Stimulated activated CD8-positive, alpha-beta memory T cell treated with anti-CD3 and anti-CD28 coated beads, Interleukin-2, amount 100 ng/mL, for 48 hours (primary cell): ENCODE measurements at places on chromosomes 3 and 15.

GRCh38 chr3:59499000-59499399 lies 449.2 kb upstream of the CFAP20DC start:
- DNase-seq, result no peak

- DNase-seq, result no peak
Measured at GRCh38 chr15:75225951-75226732, 24.5 kb downstream of the C15orf39 start.

GRCh38 chr3:49627634-49628033 lies 46.5 kb upstream of the APEH start:
- no peak for DNase-seq

GRCh38 chr3:12139111-12139511 lies 19.6 kb downstream of the TIMP4 start:
- no peak for DNase-seq

DNA sequence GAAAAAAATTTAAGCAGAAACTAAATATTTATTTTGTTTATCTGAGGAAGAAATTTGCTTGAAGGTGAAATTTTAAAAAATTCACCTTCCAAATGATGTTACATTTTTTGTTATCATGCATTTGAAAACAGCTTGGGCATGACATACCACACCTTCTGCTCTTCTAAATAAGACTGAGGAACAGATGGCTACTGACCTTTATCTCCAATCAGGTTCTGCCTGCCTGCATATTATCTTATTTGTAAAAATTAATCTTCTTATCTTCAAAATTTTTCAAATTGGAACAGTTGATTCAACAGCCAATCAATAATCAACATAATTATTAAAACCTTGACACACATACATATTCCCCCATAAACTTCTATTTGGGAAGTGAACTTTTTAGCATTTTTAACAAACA lies 641.8 kb upstream of the ZNF385D start:
- DNase-seq, result no peak

- no peak for DNase-seq
Measured at GRCh38 chr15:47618241-47618640, 99.1 kb upstream of the SEMA6D start.

DNA sequence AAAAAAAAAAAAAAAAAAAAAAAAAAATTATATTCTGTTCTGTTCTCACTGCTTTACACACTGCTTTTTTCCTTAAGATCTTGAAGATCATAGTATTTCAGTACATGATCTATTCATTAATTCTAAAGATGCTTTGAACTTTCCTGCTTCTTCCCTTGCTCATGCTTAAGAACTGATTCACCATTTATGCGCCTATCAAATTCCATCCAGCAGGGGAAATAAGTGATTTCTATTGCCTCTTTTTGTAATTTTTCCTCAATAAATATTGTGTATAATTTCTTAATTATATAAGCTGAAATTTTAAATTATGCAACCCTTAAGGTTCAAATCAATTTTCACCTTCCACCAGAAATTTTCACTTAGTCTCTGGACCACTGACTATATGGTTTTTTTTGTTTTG lies 10.6 kb downstream of the DENND6A start:
- no peak for DNase-seq

DNA sequence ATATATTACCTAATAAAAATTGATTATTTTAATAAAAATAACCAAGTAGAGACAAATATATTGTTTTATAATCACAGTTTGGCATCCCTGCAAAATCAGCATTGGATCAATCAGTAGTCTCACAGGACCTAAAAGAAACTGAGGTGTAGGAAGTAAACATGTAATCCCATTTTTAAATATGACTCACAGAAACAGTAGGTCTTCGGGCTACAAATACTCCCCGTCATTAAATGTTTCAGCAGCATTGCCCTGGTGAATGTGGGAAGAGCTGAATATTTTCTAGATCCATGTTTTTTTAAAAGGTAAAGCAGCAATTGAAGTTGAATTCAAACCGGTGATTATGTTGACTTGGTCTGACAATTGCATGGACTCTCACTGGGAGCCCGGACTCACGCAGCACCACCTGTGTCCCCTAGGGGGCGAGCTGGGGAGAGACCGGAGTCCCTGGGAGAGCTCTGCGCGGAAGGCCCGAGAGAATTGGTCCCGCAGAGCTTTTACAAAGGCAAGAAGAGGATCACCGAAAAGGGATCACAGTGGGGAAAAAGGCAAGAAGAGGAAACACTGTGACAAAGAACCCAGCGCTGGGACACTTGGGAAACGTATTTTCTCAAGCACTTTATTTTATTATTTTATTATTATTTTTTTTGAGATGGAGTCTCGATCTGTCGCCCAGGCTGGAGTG lies 17.2 kb upstream of the USP3 start:
- DNase-seq, result peak; percentile 87

DNA sequence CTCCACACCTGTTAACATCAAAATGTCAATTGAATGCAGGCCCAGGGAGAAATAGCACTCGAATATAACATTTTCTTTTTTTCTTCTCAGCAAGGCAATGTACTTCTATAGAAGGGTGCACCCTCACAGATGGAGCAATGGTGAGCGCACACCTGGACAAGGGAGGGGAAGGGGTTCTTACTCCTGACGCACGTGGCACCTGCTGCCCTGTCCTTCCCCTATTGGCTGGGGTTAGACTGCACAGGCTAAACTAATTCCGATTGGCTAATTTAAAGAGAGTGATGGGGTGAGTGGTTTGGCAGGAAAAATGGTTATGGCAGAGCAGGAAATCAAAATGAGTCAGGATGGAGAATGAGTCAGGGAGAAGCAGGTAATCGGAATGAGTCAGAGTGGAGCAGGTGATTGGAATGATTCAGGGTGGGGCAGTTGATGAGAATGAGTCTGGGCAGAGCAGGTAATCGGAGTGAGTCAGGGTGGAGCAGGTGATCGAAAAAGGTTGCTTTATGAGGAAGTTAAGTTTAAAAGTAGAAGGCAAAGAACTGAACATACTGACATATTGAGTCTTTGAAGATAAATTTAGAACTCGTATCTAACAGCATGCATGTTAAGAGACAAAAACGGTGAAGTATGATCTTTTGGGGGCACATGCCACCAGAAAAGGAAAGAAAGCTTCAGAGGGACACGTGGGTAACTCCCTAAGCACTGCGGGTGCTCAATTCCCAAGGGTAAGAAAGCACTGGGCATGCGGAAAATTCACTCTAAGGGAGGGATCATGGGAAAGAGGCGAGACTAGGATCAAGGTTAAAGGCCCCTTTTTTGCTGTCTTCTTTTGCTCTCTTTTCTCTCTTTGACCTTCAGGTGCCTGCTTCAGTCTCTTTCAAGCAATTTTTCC lies 72.9 kb upstream of the GALNT15 start:
- DNase-seq, result no peak
